ENCODE measurements at places on chromosomes 4 and X.

- DNase-seq, result no peak
Observed at GRCh38 chr4:83262682-83263081, 21.9 kb downstream of the COQ2 start.

- DNase-seq, result no peak
Observed at GRCh38 chr4:20252656-20253282, 1.1 kb downstream of the SLIT2 start.

- no peak for DNase-seq
Observed at GRCh38 chr4:30717208-30718020, 2.8 kb upstream of the PCDH7 start.

DNA sequence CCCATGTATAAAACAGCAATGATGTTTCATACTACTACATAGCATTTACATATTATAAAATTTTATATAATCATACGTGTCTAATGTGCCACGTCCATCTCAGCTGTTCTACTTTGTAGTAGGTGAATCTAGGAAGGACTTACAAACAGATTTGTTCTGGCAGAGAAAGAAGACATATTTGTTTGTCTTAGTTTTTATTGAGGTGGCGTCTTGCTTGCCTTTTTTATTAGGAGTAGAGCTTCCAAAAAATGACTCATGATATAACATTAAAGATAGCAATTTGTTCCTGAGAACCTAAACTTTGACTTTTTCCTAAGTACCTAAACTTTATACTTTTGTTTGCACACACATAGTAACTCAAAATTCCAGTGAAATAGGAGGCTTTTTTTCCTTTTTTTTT, 64.6 kb downstream of the CLDN22 start:
- DNase-seq, result no peak

DNA sequence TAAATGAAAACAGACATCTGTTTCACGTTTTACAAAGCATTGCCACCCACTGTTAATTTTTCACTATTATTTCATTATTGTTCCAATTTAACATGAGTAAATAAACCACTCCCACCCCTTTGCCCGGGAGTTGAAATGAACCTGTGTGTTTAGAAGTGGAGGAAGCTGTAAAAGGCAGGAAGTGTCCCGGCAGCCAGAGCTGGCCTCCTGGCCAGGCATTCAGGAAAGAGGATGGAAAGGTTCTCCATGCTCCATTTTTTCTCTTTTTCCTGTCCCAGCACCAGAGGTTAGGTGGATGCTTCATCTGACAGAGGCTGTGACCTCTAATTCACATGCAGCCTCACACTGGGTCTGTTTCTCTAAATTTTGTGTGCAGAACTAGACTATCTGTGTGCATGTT, 55.5 kb upstream of the LNX1 start:
- DNase-seq, result no peak

GRCh38 chr4:7638984-7639789, 204.5 kb upstream of the PSAPL1 start:
- DNase-seq, result no peak

DNA sequence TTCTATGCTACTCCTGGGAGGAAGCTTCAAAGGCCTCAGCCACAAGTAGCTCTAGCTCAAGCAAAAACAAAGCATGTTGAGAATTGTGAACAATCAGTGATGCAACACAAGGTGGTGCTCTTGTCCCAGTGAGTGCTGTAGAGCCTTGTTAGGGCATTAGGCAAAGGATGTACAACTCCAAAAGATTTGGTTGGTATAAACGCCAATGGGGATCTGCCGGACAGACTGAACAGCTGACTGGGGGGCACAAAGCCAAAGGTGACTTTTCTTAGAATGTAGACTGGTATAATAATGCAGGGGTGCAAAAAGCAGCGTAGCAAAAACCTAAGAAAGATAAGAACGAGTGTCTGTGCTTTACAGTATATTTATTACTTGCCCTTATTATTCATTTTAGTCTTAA, 62.6 kb upstream of the ALB start:
- peak; percentile 54 for DNase-seq

DNA sequence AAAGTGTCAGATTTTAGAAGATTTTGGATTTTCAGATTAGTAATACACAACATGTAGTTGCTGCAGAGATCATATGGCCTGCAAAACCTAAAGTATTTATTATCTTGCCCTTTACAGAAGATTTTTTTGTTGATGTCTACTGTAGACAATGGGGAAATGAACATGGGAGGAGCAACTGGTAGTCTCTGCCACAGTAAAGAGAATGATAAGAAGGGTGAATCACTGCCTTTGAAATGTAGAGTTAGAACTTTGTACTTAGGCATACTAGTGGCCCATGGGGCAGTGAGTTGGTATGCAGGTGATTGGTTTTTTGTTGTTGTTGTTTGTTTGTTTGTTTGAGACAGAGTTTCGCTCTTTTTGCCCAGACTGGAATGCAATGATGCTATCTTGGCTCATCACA, 50.1 kb downstream of the GAB1 start:
- DNase-seq, result no peak

GRCh38 chr4:121266982-121267381, 102.9 kb upstream of the TNIP3 start:
- DNase-seq, result no peak

DNA sequence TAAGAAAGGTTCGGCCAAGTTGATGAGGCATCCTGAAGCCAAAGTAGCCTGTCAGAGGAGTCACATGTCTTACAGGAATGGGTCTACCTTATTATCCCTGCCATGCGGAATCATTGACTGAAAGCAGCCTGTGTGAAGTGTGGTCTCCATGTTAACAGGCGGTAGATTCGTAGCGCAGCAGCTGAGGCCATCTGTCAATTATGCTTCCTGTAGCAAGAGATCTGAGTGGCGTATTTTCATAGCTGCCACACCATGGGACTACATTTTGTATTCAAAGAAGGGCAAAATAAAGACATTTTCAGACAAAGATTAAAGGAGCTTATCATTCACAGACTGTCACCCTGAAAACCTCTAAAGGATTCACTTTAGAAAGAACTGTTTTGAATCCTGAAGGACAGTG, 11.2 kb upstream of the MED14 start:
- no peak for DNase-seq

- no peak for DNase-seq
Observed at GRCh38 chrX:135536877-135537276, 16.4 kb downstream of the INTS6L start.

DNA sequence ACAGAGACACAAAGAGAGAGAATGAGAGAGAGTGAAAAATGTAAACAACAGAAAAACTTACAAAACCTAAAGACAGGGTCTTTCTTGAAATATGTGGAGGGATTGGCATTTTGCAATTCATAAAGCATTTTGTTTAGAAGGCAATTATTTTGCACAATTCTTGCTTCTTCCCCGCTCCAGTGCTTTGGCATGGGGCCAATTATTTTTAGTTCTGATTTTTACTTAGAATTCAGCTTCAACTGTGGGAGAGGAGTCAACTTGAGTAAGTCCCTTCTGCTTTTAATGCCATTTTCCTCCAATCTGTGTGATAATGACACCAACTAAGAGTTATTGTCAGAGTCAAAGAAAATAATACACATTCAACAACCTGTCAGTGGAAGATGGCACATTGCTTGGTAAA, 1051.9 kb downstream of the NLGN4X start:
- no peak for DNase-seq

GRCh38 chr4:89906316-89906715, 11.7 kb downstream of the MMRN1 start:
- no peak for DNase-seq

GRCh38 chr4:86497131-86497530, 97.0 kb upstream of the PTPN13 start:
- peak; percentile 73 for DNase-seq

DNA sequence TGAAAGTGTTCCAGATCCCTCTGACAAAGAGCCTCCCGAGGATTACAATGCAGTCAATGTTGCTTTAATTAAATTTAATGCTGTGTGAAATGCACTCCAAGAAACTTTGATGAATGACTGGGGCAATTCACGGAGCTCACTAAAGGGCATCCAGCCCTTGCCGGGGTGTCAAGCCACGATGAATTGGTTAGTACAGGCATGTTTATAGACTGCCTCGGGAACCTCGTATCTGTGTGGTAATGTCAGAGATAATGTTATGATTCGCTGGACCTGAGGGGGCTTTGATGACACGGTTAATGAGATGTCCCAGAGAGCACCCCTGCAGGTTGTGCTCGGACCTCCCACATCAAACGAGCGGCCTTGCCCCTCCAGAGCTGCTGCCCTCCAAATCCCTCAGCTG, 428.8 kb downstream of the NKX6-1 start:
- no peak for DNase-seq

- DNase-seq, result no peak
Observed at GRCh38 chrX:21781525-21781924, 23.6 kb upstream of the SMPX start.

GRCh38 chr4:47829438-47829837, 8.4 kb downstream of the CORIN start:
- no peak for DNase-seq

GRCh38 chrX:3425031-3425430, 78.6 kb upstream of the MXRA5 start:
- no peak for DNase-seq

DNA sequence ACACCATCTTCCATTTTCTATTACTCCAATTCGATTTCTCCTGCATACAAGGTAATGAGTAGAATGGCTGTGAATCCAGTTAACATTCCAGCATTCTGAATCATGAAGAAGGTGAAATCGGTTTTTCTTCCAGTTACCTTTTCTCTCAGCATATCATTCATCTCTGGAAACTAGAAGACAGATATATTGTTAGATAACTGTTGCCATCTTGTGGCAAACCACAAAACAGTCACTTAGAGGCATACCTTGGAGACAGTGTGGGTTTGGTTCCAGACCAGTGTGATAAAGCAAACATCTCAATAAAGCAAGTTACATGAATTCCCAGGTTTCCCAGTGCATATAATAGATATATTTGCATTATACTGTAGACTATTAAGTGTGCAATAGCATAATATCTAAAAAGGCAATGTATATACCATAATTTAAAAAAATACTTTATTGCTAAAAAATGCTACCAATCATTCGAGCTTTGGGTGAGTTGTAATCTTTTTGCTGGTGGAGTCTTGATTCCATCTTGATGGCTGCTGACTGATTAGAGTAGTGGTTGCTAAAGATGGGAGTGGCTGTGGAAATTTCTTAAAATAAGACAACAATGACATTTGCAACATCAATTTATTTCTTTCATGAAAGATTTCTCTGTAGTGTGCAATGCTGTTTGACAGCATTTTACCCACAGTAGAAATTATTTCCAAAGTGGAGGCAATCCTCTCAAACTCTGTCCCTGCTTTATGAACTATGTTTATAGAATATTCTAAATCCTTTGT, 82.1 kb downstream of the SLC39A8 start:
- peak; percentile 89 for DNase-seq

GRCh38 chr4:98318521-98318920, 57.3 kb downstream of the RAP1GDS1 start:
- no peak for DNase-seq

DNA sequence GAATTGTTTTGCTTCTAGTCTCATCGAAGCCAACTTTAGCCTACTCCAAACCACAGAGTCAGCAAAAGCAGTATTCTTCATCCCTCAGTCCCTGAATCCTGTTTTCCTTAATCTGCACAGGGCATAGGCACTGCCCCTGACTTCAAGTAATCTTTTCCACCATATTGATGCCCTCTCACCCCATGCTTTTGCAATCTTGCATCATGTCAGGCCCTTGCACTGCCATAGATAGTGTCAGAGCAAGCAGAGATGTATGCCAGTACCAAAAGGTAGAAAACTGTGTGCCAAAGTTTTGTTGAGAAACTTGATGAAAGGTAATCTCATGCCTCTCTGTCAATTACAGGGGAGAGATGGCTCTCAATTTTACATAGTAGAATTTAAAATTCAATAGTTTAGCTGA, 131.1 kb downstream of the CFAP299 start:
- no peak for DNase-seq

- peak; percentile 82 for DNase-seq
Observed at GRCh38 chr4:72006586-72006985, 25.2 kb upstream of the NPFFR2 start.

- no peak for DNase-seq
Observed at GRCh38 chr4:53365121-53365485, 758 bp downstream of the SCFD2 start.

DNA sequence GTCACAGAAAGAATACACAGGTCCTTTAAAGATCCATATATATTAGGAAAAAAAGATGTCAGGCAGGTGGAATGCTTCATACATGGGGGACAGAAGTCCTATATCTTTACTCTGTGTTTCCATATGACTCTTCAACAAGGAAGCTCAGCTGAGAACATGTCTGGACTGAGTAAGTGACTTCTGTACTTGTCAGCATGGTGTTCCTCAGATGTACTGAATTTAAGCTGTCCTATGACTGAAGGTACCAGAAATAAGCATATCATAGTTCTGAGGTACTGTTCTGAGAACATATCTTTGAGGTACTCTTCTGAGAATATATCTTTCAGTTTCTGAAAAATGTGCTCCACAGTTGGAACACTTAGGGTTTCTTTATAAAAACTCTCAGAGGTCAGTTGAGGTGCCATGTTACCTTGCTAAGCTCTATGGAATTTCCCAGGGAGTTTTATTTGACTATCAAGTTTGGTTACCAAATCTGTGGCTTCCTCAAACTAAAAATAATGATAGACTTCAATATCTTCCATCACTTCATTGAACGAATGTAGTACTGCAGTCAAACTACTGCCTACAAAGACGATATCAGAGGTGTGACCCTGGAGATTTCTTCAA, 597.2 kb upstream of the GNPDA2 start:
- no peak for DNase-seq

- DNase-seq, result peak; percentile 21
Observed at GRCh38 chr4:16225863-16226815, at the start of gene TAPT1. TAPT1 (minus strand) TSS chr4:16226471; CDS start chr4:16226457, 14 bp downstream.

- DNase-seq, result no peak
Observed at GRCh38 chrX:3713937-3714434, 537 bp upstream of the PRKX start.
